ENCODE measurements at places on chromosomes 5 and 9. TPM values are rescaled to one million over a fixed set of nuclear protein-coding genes. Genes with fewer than 3 reads are reported as not detected.

The STKLD1 gene
- total RNA-seq = 4.7 TPM

The HMMR gene
- 1.4 TPM for total RNA-seq

The GAS1 gene
- total RNA-seq = 6.3 TPM

The C9orf50 gene
- total RNA-seq = 1.2 TPM

The PTPRD gene
- total RNA-seq = 325 TPM

The CCL28 gene
- total RNA-seq = 4.0 TPM

The LYRM7 gene
- total RNA-seq = 32.7 TPM

The IRX2 gene
- 0.21 TPM for total RNA-seq

The SMIM33 gene
- total RNA-seq = not detected

The CAST gene
- 116 TPM for total RNA-seq

The DRD1 gene
- total RNA-seq = 10.7 TPM

The SMIM32 gene
- 3.7 TPM for total RNA-seq

The IFNE gene
- total RNA-seq = 1.8 TPM

The IL33 gene
- 15.5 TPM for total RNA-seq

The TNPO1 gene
- total RNA-seq = 98.6 TPM

The FPGS gene
- total RNA-seq = 42.1 TPM

The SH3GL2 gene
- 242 TPM for total RNA-seq

The CORO2A gene
- total RNA-seq = 7.1 TPM

The SPATA31E1 gene
- total RNA-seq = 0.10 TPM

The GFI1B gene
- not detected for total RNA-seq

The AHRR gene
- total RNA-seq = 5.3 TPM

The LMAN2 gene
- total RNA-seq = 55.1 TPM

The LNPEP gene
- total RNA-seq = 58.0 TPM

The RGS7BP gene
- total RNA-seq = 82.6 TPM

The C5orf58 gene
- total RNA-seq = 0.70 TPM

The SPINK4 gene
- not detected for total RNA-seq

The NR5A1 gene
- not detected for total RNA-seq

The LHX3 gene
- total RNA-seq = not detected

The ANXA2R gene
- total RNA-seq = 0.88 TPM
